ENCODE measurements at places on chromosomes 3 and 15. TPM values are rescaled to one million over a fixed set of nuclear protein-coding genes. Genes with fewer than 3 reads are reported as not detected.
A peak's percentile ranks its signal among the peaks of the same experiment; 100 is the strongest.

Gene POLQ
- 0.97 TPM for total RNA-seq

Gene PLS1
- total RNA-seq = 0.81 TPM

Gene OR5K1
- not detected for total RNA-seq

Gene CCDC80
- 122 TPM for total RNA-seq

Gene IL17RD
- 4.3 TPM for total RNA-seq

Gene IMPG2
- 0.38 TPM for total RNA-seq

Gene C3orf20
- 0.32 TPM for total RNA-seq

Gene GOLGA6D
- total RNA-seq = not detected

Gene KLF15
- 11.5 TPM for total RNA-seq

Gene GAP43
- 2.6 TPM for total RNA-seq

Gene TMIE
- 0.51 TPM for total RNA-seq

- DNase-seq = peak; percentile 78
These were observed 522 bp downstream of the MED12L start for GRCh38 chr3:151085889-151086483.

DNA sequence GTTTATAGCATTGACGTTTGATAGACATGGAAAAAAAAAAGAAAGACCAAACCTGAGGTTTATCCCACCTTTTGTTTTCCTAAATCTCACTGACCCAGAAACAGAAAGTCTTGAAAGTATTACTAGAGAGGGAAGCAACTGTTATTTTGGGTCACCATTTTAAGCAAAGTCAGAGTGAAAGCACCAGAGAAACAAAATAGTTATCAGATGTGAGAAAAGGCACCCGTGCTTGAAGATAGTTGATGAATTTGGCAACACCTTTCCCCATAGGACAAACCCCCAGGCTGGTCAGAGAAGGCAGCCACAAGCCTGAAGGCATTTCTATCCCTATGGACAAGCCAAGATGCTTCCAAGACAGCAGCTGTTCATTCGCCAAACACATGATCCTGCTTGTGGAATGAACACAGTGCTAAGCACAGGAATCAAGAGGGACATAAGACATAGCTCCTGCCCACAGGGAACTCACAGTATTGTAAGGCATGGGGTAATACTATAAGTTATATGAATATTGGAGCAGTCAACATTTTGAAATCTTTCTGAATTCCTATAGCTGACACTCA, 170.9 kb downstream of the ERC2 start:
- DNase-seq = no peak

DNA sequence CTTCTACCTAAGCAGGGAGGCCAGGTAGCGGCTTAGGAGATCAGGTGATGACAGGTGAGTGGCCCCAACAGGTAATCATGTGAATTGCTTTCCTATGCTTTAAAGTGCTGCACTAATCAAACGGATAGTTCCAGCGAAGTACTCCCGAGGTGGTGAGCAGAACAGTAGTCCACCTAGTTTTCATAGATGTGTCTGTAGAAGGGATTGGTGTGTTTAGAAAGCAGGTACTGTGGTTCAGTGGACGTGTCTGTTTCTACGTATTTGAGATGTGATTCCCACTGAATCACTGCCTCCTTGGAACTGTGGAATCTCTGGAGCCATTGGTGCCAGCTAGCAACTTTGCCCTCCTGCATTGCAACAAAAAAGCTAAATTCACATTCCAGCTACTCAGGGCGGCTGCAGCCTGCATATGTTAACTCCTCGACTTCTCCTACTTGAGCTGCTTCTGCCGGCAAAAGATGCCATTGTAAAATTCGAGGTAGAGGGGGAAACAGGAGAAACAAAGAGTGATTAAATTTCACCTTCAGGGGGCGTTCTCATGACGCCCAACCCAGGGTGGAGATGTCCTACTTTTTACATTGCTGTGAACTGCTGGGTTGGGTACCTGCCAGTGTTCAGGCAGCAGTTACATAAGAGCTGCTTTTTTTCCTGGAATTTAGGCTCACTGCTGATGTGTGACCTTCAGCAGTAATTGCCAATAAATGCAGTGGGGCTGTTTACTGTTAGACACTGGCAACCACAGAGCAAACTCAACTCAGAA, 227.3 kb downstream of the ITPR1 start:
- DNase-seq = peak; percentile 80

- DNase-seq = peak; percentile 85
These were observed 9.1 kb upstream of the SKIC8 start for GRCh38 chr15:78308422-78309032.

DNA sequence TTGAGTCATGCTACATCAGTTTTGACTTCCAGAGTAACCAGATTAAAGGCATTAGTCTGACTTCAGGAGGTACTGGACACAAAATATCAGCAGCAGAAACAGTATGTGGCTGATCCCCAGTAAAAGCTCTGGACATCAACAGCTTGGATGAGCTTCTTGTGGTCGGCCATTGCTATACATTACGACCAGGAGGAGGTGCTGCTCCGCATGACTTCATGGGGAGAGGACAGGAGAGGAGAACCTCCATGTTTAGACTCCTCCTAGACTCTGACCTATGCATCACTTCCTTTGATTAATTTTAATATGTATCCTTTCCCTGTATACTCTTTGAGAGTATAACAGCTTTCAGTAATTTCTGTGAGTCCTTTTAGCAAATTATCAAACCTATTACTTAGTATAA, 285.6 kb upstream of the ARHGEF26 start:
- no peak for DNase-seq

DNA sequence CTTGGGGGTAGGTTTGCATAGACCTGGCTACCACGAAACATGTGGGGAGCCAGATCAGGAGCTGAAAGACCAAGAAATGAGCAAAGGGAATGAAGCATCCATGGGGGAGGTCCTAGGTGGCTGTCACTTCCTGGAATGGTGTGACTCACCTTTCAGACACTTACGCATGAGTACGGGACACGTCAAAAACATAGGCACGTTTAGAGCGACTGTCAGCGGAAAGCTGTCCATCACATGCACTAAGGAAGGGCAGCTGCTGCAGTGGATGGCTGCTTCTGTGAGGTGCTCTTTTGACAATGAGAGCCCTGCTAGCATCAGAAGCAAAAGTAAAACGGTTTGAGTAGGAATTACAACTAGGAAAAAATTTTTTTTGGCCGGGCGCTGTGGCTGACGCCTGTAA, 244.6 kb upstream of the CCDC54 start:
- DNase-seq = no peak

DNA sequence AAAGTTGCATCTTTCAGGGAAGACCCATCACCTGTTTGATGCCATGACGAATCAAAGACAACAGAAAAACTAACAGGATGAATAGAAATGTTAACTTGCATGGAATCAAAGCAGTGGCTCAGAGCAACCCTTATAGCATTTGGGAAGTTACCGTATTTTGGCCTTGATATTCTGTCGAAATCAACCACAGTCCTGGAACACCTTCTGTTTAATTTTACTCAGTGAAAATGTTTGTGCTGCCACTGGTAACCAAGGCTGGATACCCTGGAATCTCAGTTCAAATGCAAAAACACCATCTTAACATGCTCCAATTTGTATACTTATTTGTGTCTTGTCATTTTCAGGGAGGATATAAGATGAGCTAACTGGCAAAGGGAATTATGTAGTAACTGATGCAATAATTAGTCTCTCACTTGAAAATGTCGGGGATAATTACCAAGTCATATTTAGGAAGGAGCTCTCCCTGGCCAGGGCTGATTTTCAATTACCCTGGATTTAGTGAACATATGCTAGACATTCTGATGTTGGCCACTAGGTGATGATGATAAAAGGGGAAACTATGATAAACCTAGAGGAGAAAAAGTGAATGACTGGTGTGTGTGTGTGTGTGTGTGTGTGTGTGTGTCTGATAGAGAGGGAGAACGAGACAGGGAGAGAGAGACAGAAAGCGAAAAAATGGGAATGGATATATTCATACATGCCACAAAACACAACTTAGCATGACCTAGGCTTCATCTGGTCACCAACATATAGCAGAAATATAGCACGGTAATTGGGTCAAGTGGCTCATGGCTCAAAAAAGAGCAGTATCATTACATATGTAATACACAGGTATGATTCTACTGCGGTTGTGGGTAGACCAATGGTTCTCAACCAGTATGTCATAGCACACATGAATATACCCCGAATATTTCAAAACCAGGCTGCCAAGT, 19.0 kb upstream of the PRICKLE2 start:
- DNase-seq = no peak

DNA sequence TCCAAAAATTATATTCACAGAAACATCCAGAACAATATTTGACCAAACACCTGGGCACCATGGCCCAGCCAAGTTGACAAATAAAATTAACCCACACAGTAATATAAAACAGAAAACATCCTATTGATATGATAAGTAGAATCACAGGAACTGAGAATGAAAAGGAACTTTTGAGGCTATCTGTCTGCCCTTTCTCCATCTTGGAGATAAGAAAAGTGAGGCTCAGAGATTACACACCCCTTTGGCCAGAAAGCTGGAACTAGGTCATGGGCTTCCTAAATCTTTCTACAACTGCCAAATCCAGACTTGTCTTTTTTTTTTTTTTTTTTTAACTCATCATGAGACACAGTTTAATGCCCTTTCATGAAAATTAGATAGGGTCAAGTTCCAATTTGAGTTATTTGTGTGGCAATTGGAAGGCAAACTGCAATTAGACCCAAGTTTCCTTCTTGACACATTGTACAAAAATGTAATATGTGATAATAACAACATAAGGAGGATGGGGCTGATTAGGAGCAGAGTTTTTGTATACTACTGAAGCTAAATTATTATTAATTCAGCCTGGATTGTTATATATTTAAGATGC, 137.2 kb downstream of the RPL22L1 start:
- no peak for DNase-seq

GRCh38 chr3:149179220-149179619, 42.4 kb downstream of the CP start:
- no peak for DNase-seq

DNA sequence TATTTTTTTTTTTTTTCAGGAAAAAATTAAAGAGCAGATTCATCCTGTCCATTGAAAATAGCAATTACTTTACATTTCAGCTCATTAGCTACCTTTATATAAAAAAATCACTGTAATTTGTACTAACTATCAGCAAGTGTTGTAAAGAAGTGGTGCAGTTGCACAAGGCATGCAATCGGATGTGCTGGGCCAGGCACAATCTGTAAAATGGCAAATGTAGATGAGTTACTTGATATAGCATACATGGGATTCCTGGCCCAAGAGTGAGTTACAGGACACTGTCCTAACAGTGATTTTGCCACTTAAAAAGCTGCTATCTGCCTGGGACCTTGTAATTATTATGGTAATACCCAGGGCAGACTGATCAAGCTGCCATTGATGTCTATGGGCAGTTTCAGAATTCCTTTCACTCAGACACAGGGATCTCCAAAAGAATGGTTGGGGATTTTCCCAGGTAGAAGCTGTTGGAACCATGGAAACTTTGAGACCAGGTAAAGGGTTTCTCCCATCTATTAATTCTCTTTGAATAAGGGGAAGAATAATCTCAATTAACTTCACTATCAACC, 182.2 kb upstream of the ICE2 start:
- no peak for DNase-seq

GRCh38 chr15:44568338-44568737, 31.4 kb downstream of the EIF3J start:
- no peak for DNase-seq

- no peak for DNase-seq
These were observed 21.6 kb downstream of the ANAPC13 start for GRCh38 chr3:134464064-134464688.

DNA sequence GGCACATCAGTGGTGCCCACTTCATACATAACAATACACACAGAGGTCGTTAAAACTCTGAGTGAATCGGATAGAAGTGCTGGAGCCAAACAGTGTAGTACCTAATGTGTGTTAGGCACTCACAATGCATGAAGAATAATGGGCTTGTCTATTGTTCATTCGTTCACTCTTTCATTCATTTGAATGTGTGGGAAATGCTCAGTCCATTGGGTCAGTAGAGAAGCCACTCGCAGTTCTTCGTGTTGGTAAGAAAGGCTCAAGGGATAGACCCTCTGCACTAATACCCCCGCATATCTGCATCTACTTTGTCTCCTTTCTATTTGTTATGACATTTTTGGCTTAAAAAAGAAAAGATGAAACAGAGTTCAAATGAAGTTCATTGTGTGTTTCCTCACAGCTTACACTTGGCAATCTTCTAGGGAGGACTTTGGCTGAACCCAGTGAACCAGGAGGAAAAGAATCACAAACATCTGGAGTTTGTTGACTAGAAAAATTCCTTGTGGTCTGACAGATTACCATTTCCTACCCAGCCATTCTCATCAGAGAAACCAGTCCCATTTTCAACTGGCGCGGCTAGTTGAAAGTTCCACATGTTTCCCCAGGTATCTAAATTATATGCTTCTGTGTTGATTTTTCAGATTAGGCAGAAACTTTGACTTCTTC, 32.8 kb upstream of the MFSD1 start:
- no peak for DNase-seq

- DNase-seq = no peak
These were observed 60.8 kb downstream of the PLS1 start for GRCh38 chr3:142657033-142657432.

- DNase-seq = no peak
These were observed 535.1 kb downstream of the NLGN1 start for GRCh38 chr3:173932624-173933023.

- no peak for DNase-seq
These were observed 469.6 kb downstream of the SI start for GRCh38 chr3:164608554-164609276.

GRCh38 chr3:120561251-120562045, 34.7 kb upstream of the NDUFB4 start:
- peak; percentile 86 for DNase-seq

DNA sequence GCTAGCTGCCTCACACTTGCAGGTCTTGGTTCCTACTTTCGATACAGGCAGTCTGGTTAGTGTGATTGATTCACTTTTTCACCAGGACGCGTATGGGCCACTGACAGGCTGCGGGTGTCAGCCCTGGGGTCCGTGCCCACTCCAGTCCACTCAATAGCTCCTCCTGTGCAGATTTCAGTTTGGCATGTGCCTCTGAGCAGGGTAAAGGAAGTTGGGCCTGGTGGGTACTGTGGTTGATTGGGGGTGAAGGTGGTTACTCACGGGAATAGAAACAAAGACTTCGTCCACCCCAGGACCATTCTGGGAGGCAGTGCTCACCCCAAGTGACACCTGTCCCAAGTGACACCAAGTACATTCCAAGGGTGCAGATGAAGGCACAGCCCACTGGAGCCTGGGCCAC, 62.3 kb downstream of the EPHB1 start:
- peak; percentile 50 for DNase-seq

DNA sequence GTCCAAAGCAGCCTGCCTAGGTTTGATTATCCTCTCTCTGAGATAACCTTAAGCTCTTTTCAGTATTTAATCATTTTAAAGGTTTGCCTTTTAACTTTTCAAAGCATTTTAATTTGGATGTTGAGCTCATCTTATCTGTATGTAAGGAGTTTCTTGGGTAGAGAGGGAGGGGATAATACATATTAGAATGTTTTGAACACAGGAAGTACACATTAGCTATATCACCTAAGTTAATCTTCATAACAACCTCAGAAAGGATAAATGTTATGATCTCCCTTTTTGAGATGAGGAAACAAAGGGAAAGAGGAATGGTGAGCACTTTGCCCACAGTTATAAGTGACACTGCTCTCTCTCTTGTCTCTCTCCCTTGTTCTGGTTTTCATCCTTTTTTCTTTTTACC, 2.2 kb upstream of the CD47 start:
- no peak for DNase-seq

- DNase-seq = no peak
These were observed 15.4 kb downstream of the DLG1 start for GRCh38 chr3:197283045-197283444.

- DNase-seq = no peak
These were observed 102.8 kb downstream of the FRMD5 start for GRCh38 chr15:44092221-44092620.

Measured in cardiac septum (tissue), 1 donor.